ENCODE measurements at places on chromosomes 2 and 18.

GRCh38 chr18:23397907-23398306 is 55.2 kb upstream of the RIOK3 start:
- no peak for DNase-seq

DNA sequence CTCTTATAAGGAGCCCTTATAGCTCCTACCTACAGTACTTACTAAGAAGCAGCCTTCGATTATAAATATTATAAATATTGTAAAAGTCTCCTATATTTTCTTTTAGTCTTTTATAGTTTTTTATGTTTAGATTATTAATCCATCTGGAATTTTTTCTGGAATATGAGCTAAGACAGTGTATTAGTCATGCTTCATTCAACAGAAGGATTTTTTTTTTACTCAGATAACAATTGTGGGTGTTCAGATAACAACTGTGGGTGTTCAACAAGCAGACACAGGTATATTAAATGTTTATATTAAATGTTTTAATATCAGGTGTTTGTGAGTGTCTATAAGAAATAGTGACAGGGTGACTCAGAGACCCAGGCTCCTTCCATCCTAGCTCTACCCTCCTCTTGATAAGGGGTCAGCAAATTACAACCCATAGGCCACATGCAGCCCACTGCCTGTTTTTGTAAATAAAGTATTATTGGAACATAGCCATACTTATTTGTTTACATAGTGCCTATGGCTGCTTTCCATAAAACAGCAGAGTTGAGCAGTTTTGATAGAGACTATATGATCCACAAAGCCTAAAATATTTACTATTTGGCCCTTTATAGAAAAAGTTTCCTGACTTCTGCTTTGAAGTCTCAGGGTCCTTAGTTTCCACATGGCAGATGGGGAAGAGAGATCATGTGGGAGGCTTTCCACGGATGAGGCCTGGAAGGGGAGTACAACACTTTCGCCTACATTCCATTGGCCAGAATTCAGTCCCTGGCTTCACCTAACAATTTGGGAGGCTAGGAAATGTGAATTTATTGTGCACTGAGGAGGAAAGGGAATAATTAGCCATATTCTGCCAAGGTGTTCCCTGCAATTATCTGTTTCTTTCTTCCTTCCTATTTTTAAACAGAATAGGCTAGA is 4.3 kb upstream of the SPATS2L start:
- DNase-seq: no peak

DNA sequence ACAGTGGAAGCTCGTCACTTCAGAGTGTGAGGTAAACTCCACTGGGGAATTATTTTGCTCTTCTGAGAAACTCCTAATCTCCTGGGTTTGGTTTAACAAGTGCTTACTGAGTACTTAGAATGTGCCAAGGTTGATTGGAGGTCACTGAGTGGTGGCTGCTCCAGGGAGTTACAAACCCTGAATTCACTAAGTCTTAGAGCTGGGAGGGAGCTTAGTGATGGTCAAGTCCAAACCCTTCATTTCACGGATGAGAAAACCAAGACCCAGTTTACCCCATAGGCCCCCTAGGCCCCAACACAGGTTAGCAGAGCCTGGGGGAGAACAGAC is 52.0 kb downstream of the SLC4A5 start:
- DNase-seq: no peak

DNA sequence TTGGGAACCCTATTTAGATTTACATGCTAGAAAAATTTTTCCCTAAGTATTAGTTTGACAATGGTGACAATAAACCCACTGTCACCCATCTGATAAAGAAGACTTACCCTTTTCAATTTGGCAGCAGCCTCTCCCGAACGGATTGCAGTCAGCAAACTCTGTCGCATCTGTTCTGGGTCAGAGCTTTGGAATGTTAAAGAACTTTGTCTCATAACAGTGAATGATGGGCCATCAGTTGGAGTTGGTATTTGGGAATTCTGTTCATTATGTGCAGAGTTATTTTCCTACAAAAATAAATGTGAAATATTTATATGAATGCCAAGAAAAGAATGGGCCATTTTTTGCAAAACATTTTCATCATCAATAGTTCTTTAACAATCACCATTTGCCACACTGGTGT is 70.8 kb upstream of the GRB14 start:
- no peak for DNase-seq

DNA sequence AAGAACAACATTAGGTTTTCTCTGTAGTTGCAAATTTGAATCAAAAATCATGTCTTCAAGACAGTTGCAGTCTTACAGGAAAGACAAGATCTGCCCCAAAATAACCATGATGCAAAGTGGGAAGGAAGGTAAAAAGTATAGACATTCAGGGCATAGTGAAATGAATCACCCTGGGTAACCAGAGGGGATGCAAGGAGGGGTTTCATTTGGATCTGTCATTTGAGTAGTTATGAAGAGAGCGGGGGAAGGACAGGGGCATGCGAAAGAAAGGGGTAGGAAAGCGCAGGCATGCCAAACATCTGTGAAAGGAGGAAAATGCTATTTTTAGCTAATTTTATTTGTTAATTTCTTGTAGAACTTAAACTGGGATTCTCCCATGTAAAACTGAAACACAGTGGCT is 219.1 kb upstream of the BOD1L2 start:
- no peak for DNase-seq

DNA sequence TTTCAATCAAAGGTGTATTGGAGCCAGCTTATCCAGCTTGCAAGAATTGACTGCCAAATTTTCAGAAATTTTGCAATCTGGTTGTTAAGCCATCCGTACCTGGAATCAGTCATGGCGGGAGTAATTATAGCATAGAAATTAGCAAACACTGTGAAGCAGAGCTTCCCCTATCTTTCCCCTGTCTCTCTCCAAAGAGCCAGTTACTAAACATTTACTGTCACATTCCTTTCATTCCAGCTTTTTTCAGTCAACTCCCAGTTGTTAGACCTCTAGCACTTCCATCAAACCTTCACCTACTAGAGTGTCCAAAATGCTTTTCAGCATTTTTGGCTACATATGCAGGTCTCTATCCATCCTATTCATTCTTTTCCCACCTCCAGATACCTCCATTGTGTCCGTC is 137.4 kb downstream of the MC4R start:
- no peak for DNase-seq

GRCh38 chr2:31950946-31951562 is 59.8 kb downstream of the MEMO1 start:
- no peak for DNase-seq

DNA sequence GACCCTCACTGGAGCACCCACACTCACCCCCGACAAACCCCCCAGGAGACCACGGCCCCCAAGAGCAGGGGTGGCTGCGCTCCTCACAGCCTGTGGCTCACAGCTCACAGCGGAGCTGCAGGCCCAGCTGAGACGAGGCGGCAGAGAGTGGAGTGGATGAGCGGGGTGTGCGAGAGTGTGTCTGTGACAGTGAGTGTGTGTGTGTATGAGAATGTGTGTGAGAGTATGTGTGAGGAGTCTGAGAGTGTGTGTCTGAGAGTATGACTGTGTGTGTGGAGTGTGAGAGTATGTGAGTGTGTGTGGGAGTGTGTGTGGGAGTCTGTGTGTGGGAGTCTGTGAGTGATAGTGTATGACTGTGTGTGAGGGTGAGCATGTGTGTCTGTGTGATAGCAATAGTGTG is 55.3 kb upstream of the ID2 start:
- DNase-seq: no peak

- DNase-seq: no peak
These were observed 744 bp downstream of the POU3F3 start for GRCh38 chr2:104854498-104855220.
